Stimulated activated CD8-positive, alpha-beta memory T cell treated with anti-CD3 and anti-CD28 coated beads, Interleukin-7, amount 100 ng/mL, for 1 hour (primary cell): ENCODE measurements at places on chromosomes 5 and 9.

DNA sequence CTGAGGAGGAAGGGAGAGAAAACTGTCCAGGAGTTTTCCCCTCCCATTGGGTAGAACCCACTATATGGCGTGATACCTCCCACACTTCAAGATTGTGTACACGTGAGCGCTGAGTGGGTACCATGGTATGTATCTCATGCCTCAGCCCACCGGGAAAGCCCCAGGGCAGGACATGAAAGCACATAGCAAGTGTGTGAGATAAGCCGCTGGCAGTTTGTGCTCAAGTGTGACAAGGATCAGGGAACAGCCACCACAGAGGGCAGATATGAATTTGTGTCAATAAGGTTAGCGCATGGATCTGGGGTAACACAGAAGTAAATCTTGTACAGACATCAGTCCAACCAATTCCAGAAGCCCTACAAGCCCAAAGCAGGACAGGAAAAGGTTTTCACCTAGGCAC is 42.6 kb upstream of the NAA35 start:
- no peak for DNase-seq

DNA sequence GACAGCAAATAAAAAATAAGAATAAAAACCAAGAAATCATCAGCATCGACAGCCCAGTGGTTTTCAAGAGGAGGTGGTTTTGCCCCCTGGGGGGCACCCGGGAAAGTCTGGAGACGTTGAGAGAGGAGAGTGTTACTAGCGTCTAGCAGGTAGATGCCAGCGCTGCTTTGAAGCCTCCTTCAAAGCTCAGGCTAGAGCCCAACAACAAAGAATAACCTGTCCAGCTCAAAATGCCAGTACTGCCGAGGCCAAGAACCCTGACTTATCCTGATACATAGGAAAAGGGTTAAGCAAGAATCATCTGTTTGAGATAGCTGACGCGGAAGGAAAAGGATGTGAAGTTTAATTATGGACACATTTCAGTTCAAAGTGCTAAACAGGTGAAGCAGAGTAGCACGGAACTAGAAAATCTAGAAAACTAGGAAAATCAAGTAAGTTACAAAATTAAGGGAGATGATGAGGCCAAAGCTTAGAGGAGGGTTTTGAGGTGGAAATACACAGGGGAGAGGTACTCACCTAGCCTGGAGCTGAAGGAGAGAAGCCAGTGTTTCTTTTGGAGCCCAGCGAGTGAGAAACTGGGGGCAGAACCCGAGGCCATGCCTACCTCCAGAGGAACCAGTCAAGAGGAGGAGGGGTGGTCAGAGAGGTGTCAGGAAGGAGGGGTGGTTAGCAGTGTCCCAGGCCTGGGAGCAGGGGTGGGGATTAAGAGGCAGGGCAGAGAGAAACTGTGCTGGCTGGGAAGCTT is 121.0 kb upstream of the RETREG1 start:
- no peak for DNase-seq

GRCh38 chr5:143062379-143062778 is 292.2 kb downstream of the ARHGAP26 start:
- no peak for DNase-seq

DNA sequence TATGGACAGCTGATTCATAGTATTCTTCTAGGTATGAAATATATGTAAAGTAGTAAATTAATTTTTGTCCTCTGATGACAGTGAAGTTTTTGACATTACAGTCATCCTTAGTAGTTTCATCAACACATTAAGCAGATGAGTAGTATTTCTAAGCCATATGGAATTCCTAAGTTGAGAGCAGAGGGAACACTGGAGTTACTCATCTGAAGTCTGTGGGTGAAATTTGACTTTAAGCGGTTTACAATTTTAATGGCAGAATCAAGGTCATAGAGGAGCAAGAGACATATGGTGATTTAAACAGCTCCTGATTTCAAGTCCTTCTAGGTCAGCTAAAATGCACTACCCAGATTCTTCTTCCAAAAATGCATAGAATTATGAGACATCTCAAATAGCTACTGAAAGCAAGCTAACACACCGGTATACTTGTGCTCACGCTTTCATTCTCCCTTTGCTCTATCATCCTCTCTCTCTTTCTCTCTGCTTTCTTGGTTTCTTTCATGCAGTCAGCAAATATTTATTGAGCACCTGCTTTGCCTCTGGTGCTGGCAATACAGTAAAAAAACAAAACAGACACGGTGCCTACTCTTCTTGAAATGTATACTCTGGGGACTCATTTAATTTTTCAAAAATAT is 235.9 kb downstream of the FER start:
- DNase-seq, result no peak

DNA sequence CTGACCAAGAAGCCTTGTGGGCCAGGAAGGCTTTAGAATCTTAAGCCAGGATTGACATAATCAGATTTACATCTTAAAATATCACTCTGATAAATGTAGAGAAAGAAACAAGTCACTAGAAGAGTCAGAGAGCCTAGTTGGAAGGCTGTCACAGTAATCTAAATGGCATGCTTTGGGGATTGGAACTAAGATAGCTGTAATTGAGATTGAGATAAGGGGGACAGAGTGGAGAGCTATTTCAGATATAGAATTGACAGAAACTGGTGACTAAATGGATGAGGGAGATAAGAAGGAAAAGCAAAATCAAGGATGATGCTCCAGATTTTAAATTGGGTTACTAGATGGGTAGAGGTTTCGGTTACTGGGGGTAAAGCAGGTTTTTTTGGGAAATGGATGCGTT is 100.5 kb downstream of the XRCC4 start:
- no peak for DNase-seq
